ENCODE measurements at places on chromosomes 3 and 15. TPM values are rescaled to one million over a fixed set of nuclear protein-coding genes. Genes with fewer than 3 reads are reported as not detected.

- H3K36me3 ChIP-seq = no peaks in the 10 kb centered on the region
- no peak for DNase-seq
- no peak overlapping the region for H3K27ac ChIP-seq
- H3K27me3 ChIP-seq = no peaks in the 10 kb centered on the region
- no peak overlapping the region for H3K4me3 ChIP-seq
These were observed 287.5 kb downstream of the ULK4 start for GRCh38 chr3:41674449-41674848.

DNA sequence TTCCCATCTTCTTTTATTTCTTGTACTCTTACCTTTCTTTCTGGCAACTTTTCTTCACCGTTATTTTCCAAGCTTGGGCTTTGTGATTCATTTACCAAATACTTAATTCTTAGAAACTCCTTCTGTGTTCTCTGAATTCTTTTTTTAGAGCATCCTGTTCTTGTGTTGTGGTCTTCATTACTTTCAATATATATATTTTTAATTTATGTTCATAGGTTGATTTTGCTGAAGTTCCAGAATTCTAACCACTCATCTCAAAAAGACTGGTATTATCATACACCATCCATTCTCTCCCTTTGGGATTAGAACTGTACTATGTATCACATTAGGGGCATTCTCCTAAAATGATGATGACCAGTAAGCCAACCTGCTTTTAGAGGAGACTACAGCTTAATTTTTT is 362.3 kb upstream of the CBLB start:
- DNase-seq = no peak
- H3K4me3 ChIP-seq = peak overlapping the region; percentile 44
- peak overlapping the region; percentile 80 for H3K27ac ChIP-seq

DNA sequence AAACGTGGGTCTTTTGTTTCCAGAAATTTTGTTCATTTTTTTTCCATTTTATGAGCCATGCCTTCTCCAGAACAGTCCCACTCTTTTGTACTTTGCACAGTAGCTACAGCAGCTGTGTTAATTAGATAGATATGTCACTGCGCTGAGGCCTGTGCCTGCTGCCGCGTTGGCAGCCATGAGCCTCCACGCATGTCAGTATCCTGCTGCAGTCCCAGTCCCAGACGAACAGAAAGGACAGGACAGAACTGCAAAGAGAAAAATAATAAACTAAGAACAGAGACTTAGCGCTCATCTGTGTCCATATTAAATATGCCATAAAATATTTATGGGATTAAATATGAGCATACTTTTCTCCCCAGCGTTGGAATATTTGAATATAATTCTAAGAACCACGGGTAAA is 442.4 kb upstream of the RARB start:
- H3K4me3 ChIP-seq = no peak overlapping the region
- no peaks in the 10 kb centered on the region for H3K36me3 ChIP-seq
- no peak for DNase-seq

- no peak overlapping the region for H3K27ac ChIP-seq
- H3K36me3 ChIP-seq = no peaks in the 10 kb centered on the region
- DNase-seq = no peak
- H3K4me3 ChIP-seq = no peak overlapping the region
These were observed 19.9 kb downstream of the CYP8B1 start for GRCh38 chr3:42855547-42856380.

GRCh38 chr15:45139770-45140169 is 10.0 kb downstream of the DUOX1 start:
- no peak overlapping the region for H3K4me3 ChIP-seq
- H3K27ac ChIP-seq = no peak overlapping the region
- H3K36me3 ChIP-seq = no peaks in the 10 kb centered on the region
- no peak for DNase-seq
- H3K27me3 ChIP-seq = peaks cover 11% of the 10 kb centered on the region

B3GALNT1 gene
- 14.7 TPM for total RNA-seq

GPR87 gene
- total RNA-seq = not detected
